GM06990 (cell line): ENCODE measurements at places on chromosomes 3 and 15.
A peak's percentile ranks its signal among the peaks of the same experiment; 100 is the strongest.

DNA sequence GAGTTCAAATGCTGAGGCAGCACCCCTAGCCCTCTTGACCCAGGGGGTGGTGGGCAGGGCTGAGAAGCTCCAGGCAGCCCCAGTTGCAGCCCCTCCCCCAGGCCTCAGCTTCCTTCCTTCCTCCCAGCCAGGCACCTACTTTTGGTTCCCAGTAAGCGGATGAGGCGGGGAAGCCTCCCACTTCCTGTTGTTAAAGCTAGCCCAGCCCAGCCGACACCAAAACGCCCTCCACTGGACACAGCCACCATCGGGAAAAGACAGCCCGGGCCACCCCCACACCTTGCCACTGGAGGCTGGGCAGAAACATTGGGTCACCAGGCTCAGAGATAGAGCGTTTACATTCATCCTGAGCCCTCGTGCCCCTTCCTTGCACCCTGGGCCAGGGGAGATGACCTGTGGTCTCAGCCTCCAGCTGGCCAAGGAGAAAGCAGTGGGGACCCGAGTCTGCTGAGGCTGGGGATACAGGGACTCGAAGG, 3.5 kb downstream of the DUSP7 start:
- DNase-seq = peak; percentile 20

GRCh38 chr3:75176937-75177336, 487.2 kb upstream of the FRG2C start:
- no peak for DNase-seq

- DNase-seq = no peak
Observed at GRCh38 chr3:79032686-79033318, 735.0 kb downstream of the ROBO1 start.

DNA sequence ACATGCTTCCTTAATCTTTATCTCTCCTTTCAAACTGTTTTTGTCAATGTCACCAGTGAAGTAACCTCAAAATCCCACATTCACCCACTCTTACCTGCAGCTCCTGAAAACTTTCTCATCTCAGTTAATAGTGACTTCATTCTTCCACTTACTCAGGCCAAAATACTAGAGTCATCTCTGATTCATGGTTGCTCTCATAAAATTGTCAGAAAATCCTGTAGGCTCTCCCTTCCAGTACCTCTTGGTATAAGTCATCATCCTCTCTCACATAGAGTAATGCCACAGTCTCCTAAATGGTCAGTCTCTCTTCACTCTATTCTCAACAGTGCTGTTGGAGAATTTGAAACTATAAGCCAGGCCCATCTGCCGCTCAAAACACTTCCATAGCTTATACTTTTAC, 34.9 kb upstream of the POU1F1 start:
- no peak for DNase-seq

DNA sequence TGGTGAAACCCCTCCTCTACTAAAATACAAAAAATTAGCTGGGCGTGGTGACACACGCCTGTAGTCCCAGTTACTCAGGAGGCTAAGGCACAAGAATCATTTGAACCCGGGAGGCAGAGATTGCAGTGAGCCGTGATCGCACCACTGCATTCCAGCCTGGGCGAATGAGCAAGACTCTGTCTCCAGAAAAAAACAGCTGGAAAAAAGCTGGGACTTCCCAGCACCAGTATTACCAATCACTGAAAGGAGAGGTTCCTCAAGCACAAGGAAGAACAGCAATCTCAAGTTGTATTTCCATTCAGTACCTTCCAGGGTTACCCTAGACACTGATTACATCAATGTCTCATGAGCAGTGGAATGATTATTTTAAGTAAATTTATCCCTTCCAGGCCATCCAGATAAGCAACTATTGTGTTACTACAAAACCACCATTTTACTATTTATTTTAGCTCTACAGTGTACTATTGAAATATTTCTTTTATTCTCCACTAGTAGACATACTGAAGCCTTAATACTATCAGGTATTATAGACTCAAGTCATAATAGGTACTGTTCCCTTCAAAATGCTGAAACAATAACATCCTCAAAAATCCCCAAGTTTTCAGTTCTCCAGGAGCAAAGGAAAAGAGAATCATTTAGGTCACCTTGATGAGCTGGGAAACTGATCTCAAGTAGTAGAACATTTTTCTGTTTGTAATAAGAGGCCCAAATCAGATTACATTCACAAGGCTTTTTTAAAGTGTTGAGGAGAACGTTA, 54.8 kb upstream of the VGLL4 start:
- DNase-seq = no peak

DNA sequence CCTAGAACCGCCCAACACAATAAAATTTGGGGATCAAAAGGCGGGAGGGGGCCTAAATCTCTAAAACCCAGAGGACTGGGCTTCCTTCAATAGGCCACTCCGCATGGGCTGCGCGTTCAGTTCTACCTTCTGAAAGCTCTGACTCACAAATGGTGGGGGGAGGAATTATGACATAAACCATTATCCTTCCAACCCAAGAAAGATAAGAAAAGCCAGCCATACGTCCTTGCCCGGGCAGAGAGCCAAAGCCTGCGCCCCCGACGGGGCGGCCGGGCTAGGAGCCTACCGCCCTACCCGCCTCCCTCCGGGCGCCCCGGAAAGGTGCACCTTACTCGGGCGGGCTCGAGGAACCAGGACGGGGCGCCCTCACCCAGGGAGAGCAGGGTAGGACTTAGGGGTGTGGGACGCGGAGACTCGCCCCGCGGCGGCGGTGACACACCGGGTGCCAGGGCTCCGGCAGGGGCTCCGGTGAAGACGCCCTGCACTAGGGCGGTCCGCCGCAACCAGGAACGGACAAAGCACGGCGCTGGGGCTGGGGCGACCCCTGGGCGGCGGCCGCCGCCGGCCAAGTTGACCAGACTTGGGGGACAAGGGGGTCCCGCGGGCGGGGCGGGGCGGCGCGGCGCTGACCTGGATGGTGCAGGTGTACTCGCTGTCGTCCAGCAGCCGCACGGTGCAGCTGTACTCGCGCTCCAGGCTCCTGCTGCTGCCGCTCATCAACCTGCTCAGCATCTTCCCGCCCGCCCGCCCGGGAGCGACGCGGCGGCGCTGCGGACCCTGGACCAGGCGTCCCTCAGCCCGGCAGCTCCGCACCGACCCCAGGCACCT, 534 bp downstream of the FRMD5 start:
- DNase-seq = peak; percentile 37

DNA sequence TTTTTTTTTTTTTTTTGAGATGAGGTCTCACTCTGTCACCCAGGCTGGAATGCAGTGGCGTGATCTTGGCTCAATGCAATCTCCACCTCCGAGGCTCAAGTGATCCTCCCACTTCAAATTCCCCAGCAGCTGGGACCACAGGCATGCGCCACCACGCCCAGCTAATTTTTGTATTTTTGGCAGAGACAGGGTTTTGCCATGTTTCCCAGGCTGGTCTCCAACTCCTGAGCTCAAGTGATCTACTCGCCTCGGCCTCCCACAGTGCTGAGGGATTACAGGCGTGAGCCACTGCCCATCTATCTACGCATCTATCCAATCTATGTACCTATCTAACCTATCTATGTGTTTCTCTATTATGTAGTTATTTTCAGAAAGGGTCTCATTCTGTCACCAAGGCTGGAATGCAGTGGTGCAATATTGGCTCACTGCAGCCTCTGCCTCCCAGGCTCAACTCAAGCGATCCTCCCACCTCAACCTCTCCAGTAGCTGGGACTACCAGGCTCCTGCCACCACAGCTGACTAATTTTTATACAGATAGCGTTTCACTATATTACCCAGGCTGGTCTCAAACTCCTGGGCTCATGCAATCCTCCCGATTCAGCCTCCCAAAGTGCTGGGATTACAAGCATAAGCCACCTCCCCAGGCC, 20.2 kb upstream of the GPX1 start:
- DNase-seq = no peak

GRCh38 chr3:144129536-144130214, 158.1 kb downstream of the DIPK2A start:
- no peak for DNase-seq

DNA sequence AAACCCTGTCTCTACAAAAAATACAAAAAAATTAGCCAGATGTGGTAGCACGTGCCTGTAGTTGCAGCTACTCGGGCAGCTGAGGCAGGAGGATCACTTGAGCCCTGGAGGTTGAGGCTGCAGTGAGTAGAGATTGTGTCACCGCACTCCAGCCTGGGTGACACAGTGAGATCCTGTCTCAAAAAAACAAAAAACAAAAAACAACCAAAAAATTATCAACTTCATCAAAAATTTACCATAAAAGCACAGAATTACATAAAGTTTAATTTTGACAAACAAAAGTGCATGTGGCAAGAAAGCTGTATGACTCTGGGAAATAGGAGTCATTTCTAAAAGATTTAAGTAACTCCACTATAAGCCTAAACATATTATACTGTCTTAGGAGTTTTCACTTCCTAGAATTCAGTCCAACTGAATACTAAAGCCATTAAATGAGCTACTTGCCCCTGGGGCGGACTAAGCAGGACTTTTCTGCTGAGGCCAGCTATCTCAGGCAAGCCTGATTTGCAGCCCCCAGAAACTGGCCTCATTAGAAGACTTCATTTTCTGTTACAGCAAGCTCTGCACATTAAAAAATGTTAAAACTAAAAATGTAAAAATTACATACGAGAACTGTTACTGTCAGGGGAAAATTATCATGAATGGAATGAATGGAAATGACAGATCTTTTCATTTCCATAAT, 23.0 kb downstream of the HSPBAP1 start:
- no peak for DNase-seq

DNA sequence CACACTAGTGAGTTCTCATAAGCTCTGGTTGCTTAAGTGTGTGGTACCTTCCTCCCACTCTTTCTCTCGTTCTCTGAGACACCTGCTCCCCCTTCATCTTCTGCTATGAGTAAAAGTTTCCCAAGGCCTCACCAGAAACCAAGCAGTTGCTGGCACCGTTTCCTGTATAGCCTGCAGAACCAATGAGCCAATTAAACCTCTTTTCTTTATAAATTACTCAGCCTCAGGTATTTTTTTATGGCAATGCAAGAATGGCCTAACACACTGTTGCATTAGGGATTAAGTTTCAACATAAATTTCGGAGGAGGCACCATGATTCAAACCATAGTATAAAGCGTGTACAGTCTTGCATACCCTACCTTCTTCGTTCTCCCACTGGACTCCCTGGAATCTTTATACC, 252.3 kb upstream of the CHRM5 start:
- no peak for DNase-seq

DNA sequence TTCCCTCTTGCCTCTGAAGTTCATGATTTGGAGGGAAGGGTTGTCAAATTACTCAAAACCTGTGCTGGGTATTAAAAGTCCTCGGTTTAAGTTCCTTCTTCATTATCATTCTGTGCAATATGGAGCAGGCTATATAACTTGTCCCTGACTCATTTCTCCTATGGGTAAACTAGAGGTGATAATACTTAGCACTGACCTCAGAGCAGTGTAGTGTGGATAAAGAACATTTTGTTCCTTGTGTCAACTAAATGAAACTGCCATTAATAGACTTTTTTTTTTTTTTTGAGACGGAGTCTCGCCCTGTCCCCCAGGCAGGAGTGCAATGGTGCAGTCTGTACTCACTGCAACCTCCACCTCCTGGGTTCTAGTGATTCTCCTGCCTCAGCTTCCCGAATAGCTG, 2.2 kb upstream of the BBX start:
- no peak for DNase-seq

DNA sequence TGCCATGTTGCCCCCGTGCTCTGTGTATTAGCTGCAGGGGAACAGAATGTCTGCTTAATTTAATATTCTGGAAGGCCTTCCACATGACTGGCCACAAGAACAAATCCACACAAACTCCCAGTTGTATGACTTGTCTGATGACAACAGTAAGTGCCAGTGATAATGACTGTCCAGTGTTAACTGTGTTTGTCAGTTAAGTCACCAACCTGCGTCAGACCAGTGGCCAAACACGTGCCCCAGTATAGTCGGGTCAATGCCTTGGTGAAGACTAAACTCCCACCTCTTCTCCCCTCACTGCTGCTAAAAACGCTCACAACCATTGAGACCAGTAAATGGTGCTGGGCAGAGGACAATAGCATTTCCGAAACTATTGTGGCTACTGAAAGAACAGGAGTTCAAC, 9.8 kb upstream of the ATP13A5 start:
- DNase-seq = no peak

GRCh38 chr3:171384101-171384891, 75.9 kb downstream of the TNIK start:
- DNase-seq = no peak

GRCh38 chr15:100682468-100682867, 80.1 kb downstream of the ASB7 start:
- DNase-seq = no peak

GRCh38 chr3:109731639-109732473, 394.5 kb upstream of the DPPA4 start:
- DNase-seq = peak; percentile 0

DNA sequence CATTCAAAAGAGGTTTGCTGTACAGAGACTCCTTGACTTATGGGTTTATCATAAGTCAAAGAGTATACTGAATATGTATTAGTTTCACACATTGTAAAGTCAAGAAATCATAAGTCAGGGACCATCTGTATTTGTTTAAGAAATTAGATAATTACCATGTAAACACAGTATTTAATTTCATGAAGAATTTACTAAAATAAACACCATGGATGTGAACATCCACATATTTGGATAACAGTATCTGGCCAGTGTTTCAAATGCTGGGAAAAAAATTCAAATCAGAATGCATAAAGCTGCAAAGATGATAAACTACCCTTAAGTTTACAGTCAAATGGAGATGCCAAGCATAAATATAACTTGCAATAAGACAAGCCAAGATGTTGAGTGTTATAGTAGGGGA, 17.0 kb downstream of the MYNN start:
- no peak for DNase-seq

- peak; percentile 37 for DNase-seq
Observed at GRCh38 chr15:38440353-38441129, 13.4 kb upstream of the FAM98B start.

DNA sequence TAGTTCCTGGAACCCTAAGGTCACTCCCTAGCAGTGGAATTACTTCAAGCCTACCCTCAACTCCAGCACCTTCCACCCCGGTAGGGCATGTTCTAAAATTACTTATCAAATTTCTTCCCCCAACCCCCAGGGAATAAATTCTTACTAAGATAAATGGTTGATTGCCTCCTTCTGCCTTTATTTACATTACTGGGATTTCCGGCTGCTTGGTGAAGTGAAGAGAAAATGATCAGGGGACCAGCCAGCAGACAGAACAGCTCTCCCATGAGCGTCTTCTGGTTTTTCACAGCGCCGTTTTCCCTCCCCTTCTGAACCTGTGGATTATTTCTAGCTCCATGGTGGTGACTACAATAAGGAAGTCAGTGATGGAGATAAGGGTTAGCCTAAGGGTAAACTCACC, 521.5 kb upstream of the PPP2R3A start:
- no peak for DNase-seq

DNA sequence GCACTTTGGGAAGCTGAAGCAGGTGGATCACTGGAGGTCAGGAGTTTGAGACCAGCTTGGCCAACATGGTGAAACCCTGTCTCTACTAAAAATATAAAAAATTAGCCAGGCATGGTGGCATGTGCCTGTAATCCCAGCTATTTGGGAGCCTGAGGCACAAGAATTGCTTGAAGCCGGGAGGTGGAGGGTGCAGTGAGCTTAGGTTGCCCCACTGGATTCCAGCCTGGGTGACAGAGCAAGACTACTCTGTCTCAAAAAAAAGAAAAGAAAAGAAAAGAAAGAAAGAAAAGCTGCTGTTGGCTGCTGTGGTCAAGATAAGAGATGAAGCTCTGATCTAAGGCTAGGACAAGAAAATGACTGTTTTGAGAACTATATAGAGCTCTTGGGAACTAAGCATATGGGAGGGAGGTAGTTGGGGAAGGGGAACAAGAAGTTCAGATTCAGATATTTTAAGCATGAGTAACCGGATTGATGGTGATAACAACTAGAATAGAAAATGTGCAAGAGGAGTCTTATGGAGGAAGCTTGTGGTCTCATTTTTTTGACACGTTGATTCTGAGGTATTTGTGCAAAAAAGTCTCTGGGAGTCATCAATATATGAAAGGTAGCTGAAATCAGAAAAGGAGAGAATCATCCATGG, 25.7 kb downstream of the DNAH12 start:
- DNase-seq = no peak
